ENCODE measurements at places on chromosomes 11 and 22.

DNA sequence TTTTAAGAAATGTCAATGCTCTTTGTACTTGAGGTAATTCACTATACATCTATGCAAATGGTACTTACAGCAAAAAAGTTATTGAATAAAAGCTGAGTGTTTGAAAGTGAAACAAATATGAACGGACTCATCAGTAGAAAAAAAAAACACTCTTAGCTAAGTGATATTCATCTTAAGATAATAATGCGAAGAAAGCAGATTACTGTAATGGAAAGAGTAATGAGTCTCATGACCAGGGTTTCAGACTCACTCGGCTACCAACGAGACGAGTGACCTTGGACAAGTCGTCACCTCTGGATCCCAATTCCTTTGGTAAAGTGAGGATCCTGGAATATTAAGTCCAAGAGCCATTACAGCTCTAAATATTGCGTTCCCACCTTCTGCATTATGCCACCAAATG lies 57.0 kb downstream of the PACSIN2 start:
- no peak for DNase-seq

GRCh38 chr11:102320188-102320587 lies 2.9 kb downstream of the BIRC3 start:
- no peak for DNase-seq

GRCh38 chr11:116485425-116485824 lies 287.4 kb downstream of the BUD13 start:
- DNase-seq, result no peak

GRCh38 chr11:112223121-112223520 lies 3.1 kb upstream of the PTS start:
- no peak for DNase-seq

DNA sequence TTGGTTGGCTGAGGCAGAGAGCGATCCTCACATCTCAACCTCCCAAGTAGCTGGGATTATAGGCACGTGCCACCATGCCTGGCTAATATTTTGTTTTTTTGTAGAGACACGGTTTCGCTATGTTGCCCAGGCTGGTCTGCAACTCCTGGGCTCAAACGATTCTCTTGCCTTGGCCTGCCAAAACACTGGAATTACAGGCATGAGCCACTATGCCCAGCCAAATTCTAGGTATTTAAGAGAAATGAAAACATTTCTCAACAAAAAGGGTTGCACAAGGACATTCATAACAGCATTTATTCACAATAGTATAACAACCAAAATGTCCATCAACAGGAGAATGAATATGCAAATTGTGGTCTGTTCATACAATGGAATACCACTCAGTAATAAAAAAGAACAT lies 31.7 kb upstream of the RBX1 start:
- no peak for DNase-seq

- DNase-seq, result no peak
Observed at GRCh38 chr11:43927925-43928707, 14.3 kb upstream of the C11orf96 start.

GRCh38 chr11:110409174-110409573 lies 20.6 kb upstream of the FDX1 start:
- DNase-seq, result no peak

DNA sequence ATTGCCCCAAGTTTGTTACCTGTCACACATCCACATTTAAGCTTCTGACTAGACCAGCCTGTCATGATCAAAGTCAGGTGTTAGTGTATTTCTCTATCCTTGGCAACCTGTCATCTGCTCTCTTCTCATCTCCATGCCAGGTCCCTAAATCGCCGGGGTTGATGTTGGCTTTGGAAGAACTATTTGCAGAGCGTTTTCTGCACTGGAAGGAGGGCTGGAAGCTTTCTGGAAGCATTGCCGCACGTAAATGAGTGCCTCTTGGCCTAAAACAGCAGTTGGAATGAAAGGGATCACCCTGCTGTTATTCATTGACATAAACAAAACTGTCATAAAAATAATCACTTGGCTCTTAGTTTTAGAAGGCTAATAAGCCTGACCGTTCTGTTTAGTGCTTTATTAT lies 1.4 kb downstream of the TTC12 start:
- DNase-seq, result no peak

- DNase-seq, result peak; percentile 89
Observed at GRCh38 chr11:61972672-61973475, 5.4 kb upstream of the FTH1 start.

DNA sequence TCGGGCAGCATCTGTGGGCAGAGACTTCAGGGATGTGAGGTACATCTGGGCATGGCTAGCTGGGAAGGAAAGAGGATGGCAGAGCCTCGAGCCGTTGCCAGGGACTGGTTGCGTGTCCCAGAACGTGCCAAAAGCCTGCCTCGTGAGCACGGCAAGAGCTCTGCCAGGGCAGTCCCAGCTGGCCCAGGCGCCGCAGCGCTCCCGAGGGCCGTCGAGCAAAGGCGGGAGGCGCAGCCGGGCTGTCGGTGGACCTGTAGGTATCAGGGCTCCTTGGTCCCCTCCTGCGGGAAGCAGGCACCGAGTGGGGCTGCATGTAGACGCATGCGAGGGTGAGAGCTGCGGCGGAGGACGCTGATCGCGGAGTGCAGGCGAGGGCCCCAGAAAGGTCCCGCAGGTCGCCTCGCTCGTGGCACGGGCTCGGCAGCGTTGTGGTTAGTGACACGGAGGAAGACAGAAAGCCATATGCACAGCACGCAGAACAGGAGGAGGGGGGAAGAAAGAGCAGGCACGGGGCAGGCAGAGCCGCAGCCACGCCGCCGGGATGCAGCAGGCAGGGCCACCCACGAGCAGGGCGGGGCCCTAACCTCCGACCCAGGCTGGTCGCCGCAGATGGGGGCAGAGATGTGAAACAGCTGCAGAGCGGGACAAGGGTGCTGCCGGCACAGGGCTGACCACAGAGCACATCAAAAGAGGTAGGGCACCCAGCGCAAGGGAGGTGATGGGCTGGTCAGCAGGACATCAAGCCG lies 18.0 kb downstream of the LSP1 start:
- no peak for DNase-seq

DNA sequence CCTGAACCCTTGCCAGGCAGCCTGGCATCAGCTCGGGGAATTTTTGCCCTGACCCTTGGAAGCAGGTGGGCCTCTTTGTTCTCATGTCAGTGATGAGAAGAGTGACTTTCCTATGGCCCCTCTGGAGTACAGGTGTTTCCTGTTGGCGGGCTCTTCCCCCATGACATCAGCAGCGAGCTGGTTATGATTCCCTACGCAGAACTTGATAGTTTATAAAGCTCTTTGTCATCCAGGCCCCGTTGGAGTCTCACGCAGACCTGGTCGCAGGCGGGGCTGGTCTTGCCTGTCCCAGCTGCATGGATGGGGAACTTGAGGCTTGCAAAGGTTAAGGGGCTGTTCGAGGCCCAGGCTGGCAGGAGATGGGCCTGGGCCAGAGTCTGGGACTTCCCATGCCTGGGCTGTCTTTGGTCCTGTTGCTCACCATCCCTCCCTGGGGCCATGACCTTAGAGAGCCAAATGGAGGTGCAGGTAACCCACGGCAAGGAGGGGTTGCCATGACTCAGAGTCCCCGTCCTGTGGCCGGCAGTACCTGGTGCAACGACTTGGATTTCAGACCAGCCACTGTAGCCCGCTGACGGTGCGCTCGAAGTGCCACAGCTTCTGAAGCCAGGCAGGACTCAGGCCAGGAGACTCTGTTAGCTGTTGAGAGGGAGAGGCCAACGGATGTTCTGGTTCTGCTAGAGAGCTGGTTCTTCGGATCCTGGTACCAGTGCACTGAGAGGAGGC lies 45.9 kb upstream of the PPP6R3 start:
- DNase-seq, result no peak

DNA sequence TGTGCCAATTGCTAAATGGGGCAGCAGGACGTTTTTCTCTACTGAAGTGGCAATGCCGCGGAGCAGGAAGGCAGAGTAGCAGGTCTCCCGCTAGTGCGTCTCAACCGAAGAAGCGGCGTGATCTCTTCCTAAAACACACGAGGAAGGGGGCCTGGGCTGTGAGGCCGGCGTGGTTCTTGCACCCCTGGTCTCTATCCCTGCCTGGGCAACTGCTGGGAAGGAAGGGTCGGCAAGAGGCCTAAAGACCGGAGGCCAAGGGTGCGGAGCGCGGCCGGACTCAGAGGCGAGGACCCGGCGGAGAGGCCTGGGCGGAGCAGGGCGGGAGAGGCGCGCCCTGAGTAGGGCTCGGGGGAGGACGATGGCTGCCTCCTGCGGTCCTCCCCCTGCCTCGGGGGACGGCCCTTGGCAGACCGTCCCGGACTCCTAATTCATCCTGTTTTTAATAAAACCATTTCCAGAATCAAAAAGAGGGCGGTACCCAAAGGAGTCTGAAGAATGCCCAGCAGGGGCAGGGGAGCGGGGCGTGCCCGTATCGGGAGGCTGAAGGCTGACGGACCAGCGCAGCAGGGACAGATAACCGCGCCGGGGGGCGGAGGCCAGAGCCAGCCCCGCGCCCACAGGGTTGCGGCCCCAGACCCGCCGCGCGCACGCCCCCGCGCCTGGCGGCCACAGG lies 572 bp upstream of the APLP2 start:
- peak; percentile 73 for DNase-seq

DNA sequence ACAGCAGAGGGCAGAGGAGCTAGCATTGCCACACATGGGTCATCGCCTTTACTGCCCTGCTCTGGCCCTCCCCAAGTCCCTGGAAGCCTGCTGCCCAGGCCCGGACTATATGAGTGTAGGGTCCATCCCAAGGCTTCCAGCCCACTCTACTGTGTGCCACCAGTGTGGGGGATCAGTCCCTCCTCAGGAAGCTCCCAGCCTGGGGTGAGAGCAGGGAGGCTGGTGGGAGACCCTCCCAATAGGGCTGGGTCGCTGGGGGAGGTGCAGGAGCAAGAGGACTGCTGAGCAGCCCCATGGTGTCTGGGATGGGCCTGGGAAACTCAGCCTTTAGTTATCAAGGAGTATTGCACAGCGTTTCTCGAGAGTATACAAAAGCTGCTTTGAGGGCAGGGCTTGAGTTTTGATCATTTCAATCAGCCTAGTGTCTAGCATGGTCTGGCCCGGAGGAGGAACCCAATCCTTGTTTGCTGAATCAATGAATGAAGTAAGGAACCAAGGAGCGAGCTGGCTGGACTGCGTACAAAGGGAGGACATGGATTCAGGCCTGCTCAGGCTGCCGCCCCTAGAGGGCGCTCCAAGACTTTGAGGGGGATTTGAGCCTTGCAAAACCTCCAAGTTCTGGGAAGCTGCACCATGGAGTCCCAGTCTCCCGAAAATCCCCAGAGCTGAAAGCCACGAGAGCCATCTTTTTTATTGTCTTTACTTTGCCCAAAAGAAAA lies 89.0 kb upstream of the PARVA start:
- peak; percentile 88 for DNase-seq

Data from astrocyte (in vitro differentiated cells and primary cell).